ENCODE measurements at places on chromosomes 5 and 9. TPM values are rescaled to one million over a fixed set of nuclear protein-coding genes. Genes with fewer than 3 reads are reported as not detected.
A peak's percentile ranks its signal among the peaks of the same experiment; 100 is the strongest.

The ANKRD31 gene
- total RNA-seq = 3.7 TPM

The CBY3 gene
- 5.0 TPM for total RNA-seq

The HTR1A gene
- 1.2 TPM for total RNA-seq

The COX7C gene
- total RNA-seq = 458 TPM

DNA sequence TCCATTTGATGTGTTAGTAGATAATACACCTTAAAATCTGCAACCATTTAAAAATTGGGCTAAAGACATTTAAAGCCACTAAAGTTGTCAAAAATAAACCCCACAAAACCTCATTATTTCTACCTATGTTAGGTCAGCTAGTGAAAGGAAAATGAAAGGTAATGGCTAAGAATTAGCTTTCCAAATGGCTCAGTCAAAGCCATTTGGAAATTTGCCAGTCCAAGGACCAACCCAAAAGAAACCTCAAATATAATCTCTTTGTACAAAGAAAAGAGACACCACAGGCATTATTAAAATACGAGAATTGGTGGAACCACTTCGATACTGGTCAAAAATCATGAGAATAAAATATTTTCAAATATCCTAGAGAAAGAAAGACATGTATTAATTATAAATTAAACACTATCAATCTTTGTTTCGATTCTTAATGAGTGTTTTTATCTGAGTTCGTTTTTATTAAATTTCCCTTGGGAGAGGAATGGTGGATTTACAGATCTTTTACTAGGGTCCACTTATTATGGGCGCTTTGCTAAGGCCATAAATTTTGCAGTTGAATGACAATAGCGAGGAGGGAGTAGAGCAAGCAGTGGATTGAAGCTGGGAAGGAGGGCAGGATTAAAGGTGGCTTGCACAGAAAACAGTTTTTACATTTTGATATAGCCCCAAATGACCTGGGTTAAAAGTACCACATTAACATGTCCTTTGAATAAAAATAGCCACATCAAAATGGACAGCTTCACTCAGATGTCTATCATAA is 116.8 kb upstream of the SHB start:
- DNase-seq = no peak

The NHP2 gene
- 284 TPM for total RNA-seq

DNA sequence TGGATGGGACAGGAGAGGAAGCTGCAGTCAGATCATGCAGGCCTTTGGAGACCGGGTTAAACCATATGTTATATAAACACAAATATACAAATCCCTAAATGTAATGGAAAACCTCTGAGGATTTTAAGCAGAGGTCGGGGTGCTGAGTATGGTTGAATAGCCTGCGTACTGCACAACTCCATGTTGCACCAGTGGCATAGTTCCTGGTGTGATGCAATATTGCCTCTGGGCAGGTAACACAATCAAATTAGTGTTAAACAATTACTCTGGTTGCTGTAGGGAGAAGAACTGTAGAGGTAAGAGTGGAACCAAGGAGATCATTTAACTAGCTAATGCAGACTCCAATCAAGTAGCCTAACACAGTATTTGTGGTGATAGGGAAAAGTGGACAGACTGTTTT is 21.3 kb upstream of the RNF145 start:
- DNase-seq = no peak

DNA sequence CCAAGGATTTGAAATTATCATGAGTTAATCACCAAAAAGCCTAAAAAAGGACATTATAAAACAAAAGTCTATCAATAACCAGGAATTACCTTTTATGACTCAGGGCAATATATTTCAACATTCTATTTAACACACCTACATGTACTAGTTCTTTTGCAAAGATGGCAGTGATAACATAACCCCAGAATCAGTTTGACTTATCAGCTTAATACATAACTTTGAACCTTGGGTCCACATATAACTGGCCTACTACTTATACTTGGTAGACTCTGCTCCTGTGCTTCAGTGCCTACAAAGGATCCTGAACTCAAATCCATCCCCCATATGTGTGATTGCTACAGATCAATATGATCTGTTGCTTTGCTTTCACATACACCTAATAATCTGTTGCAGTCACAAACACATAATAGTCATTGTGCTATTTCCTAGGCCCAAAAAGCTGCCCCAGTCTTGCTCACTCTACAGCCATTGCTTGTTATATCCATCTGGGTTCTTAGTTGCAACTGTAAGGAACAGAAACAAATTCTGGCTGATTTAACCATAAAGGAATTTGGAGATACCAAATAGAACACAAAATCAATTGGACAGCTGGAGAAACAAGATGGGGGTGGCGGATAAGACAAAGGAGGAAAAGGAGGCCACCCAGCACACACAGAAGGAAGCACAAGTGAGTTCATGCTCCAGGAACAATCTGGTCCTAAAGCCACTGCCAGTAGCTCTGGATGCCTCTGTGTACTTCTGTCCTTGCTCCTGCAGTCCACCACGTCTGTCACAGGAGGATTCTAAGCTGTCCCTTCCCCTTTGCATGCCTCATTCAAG is 25.5 kb downstream of the DEPDC1B start:
- DNase-seq = no peak

The SPAG8 gene
- total RNA-seq = 9.2 TPM

The CDO1 gene
- 29.8 TPM for total RNA-seq

The CDHR2 gene
- not detected for total RNA-seq

GRCh38 chr5:148620696-148621095 is 33.6 kb downstream of the HTR4 start:
- DNase-seq = no peak

GRCh38 chr9:37302277-37302676 is 120.2 kb upstream of the GRHPR start:
- no peak for DNase-seq

GRCh38 chr5:135689506-135689905 is 110.7 kb upstream of the CXCL14 start:
- no peak for DNase-seq

The IFNA21 gene
- total RNA-seq = not detected

DNA sequence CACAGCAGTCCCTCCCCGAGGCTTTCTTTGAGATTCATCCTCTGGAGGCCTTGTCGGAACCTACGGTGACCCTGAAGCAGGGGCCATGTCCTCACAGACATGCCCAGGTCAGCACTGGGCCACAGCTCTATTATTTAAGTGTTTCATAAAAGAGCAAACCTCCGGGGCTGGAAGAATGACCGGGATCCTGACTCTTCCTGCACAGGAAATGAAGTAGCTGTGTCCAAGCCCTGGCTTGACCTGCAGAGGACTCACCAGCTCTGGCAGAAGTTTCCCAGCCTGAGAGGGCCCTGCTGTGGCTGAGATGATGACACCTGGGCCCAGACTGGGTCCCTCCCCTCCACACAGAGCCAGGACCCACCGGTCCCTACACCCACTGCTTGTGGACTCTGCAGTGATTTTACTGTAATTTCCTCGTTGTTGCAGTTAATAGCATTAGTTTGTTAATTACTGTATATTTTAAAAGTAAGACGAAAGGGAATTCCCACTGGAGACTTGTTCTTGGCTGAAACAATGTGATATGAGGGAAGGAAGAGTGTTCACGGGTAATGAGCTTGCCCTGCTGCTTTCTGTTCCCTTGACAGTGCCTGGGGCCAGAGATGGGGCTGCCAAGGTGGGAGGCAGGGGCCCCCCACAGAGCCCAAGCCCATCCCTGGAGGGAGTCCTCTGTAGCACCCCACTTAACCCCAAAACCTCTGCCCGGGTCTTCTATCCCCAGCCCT is 72.2 kb downstream of the PCDH1 start:
- DNase-seq = no peak

GRCh38 chr5:75225506-75225905 is 11.2 kb downstream of the ANKRD31 start:
- DNase-seq = no peak

DNA sequence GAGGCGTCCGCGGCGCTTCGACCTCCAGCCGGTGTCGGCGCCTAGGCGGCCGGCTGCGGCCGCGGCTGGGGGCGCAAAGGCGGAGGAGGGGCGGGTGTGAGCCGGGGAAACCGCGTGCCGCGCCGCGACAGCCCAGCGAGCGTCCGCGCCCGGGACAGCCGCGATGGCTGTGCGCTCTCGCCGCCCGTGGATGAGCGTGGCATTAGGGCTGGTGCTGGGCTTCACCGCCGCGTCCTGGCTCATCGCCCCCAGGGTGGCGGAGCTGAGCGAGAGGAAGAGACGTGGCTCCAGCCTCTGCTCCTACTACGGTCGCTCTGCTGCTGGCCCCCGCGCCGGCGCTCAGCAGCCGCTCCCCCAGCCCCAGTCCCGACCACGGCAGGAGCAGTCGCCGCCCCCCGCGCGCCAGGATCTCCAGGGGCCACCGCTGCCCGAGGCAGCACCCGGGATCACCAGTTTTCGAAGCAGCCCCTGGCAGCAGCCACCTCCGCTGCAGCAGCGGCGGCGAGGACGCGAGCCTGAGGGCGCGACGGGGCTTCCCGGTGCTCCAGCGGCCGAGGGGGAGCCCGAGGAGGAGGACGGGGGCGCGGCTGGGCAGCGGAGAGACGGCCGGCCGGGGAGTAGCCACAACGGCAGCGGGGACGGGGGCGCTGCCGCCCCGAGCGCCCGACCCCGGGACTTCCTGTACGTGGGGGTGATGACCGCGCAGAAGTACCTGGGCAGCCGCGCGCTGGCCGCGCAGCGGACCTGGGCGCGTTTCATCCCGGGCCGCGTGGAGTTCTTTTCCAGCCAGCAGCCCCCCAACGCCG is 605 bp downstream of the CHSY3 start:
- peak; percentile 5 for DNase-seq

The WWC1 gene
- 45.3 TPM for total RNA-seq

DNA sequence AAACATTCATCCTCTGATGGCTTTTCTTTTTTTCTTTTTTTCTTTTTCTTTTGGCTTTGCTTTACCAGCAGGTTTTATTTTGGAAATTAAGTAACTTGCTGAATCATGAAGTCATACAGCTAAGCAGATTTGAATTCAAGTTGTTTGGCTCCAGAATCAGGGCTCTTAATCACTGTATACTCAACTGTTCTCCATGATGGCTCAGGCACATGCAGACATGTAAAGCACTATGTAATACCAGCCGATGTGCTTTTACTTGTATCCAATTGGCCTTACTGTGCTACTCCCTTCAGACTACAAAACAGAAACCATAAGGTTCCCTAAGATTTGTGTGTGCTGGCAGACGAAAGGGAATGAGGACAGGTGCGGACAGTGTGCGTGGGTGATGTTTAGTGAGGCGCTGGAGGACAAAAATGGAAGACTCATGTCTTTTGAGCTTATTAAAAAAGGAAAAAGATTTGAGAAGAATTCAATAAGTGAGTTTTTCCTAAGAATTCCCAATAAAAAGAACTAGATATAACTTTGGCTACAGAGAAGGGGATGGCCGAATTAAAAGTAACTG is 44.7 kb upstream of the OTP start:
- no peak for DNase-seq

DNA sequence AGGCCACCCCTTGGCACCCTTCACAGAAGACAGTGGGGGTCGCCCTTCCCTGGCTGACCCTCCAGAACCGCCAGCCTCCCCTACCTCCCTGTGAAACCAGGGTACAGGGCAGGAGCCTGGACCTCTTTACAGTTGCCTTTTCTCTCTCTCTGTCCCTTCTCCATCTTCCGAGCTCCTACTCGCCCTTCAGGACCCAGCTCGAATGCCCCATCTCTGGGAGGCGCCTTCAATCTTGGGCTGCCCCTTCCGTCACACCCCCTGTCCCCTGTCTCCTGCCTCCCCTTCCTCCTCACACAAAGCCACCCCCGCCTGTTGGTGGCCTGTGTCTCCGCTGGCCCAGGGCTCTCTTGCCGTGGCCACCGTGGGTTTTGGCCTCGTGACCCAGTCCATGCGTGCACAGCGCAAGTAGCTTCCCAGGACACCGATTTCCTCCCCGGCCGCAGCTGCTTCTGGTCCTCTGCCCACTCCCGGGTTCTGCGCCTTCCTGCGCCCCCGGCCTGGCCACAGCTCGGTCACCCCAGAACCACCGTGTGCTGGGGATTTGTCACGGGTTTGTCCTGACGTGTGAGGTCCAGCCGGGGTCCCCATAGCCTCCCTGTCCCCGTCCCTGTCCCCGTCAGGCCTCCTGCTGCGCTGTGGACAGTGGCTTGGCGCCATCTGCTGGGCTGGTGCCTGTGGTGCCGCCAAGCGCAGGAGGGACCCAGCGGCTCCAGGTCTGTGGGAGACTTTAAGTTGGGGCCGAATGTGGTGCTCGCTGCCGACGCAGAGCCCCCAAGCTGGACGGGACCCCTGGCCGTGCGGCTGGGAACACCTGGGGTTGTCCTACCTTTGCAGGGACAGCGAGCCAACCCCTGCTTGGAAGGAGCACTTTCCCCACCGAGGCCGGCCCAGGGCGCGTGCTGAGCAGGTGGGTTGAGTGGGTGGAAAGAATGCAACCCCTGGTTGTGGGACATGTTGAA is 4.0 kb upstream of the TMEM250 start:
- peak; percentile 64 for DNase-seq

The FLT4 gene
- 20.6 TPM for total RNA-seq

- DNase-seq = no peak
Measured at GRCh38 chr5:149412783-149413476, 33.8 kb upstream of the IL17B start.

The SLC12A7 gene
- total RNA-seq = 27.6 TPM

GRCh38 chr5:83255268-83255667 is 177.9 kb downstream of the XRCC4 start:
- no peak for DNase-seq

The FAM153A gene
- total RNA-seq = 50.2 TPM

The GALNT12 gene
- total RNA-seq = 10.2 TPM

DNA sequence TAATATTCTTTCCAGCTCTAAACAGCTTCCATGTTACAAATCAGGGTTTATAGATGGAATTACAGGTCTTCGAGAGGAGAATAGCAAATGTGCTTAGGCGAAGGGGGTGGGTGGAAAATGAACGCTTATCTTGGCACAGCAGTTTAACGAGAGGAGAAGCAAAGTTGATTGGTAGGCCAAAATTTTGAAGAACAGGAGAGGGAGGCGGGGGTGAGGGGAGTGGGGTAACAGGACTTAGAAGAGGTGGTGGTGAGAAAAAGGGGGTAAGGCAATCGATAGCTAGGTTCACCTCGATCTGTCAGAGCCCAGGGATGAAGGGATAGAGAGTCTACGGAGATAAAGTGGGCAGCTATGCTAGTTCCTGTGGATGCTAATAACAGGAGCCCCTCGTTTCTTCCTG is 764 bp downstream of the ANKRA2 start:
- DNase-seq = peak; percentile 32

The GNAQ gene
- 35.0 TPM for total RNA-seq

GRCh38 chr9:38047301-38048251 is 21.5 kb downstream of the SHB start:
- peak; percentile 74 for DNase-seq

- DNase-seq = no peak
Measured at GRCh38 chr5:109644829-109645228, 44.9 kb upstream of the MAN2A1 start.

- no peak for DNase-seq
Measured at GRCh38 chr5:34005211-34005610, 2.6 kb downstream of the AMACR start.

The JAKMIP2 gene
- total RNA-seq = 1.2 TPM
